ENCODE measurements at places on chromosomes 2 and 18.

- no peak for DNase-seq
Measured at GRCh38 chr18:79445696-79446561, 50.2 kb downstream of the NFATC1 start.

DNA sequence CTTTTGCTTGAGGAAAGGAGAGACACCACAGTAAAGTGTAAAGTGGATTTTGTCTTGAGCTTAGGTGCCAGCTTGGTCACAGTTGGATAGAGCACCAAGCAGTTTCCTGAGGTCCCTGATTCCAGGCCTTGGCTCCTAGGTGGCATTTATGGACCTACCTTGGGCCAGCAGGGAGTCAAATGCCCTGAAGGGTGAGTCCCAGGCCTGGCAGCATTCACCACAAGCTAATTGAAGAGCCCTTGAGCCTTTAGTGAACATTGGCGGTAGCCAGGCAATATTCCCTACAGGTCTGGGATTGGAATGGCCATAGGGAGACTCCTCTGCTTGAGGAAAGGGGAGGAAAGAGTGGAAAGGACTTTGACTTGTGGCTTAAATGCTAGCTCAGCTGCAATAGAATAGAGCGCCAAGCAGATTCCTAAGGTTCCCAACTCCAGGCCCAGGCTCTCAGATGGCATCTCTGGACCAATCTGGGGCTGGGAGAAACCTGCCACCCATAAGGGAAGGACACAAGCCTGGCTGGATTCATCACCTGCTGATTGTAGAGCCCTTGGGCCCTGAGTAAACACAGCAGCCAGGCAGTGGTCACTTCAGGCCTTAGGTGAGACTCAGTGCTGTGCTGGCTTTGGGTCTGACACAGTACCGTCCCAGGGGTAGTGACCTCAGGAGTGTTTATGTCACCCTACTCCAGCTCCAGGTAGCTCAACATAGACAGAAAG lies 137.5 kb upstream of the OTOS start:
- DNase-seq = no peak

DNA sequence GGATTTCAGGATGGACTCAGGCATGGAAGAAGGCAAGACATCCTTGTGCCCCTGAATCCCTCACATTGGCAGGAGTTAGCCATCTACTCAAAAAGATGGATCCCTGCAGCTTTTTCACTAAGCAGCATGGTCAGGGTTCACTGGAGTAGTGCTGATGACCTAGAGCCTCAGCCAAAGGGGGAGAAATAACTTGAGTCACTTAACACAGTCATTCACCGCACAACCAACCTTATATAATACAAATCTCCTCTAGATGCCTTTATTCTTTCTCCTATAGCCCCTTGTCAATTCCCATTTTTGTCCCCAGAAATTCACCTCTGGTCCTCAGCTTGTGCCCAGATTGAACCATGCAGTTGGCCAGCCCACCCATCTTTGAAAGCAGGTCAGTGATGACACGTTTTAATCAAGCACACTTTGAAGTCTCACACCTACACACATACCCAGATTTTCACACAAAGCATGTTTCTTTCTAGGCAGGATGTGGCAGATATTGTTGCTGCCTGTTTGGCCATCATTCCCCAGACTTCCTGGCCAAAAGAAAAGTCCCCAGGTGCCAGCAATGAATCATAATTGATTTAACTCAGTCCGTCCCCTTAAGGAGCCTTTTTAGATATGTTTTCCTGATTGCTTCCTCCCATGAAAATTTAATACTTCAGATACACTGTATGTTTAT lies 84.2 kb downstream of the LBH start:
- no peak for DNase-seq

DNA sequence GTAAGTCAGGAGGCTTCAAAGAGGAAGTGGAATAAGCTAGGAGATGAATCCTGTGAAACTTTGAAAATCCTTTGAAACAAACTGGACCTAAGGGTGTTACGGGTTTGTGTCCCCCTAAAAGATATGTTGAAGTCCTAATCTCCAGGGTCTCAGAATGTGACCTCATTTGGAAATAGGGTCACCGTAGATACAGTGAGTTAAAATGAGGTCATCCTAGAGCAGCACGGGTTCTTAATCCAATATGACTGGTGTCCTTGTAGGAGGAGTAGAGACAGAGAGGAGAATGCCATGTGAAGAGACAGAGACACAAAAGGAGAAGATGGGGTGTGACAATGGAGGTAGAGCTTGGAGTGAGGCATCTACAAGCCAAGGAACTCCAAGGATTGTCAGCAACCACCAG lies 26.9 kb upstream of the NEB start:
- no peak for DNase-seq

DNA sequence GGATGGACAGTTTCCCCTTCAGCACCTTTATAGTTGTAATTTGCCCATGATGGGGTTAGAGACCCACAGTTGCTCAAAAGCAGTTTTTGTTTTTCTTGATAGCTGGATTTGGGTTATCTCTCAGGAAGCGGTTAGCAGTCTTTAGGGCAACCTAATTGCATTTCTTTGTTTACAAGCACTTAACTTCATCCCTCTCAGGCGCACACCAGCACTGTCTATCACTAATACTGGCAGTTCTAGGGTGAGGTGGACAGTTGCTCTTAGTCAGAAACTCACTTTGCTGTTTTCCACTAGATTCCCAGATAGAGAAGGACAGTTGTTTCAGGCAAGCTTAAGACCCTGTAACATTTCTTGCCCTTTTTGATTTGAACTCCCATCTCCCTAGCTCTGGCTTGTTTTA lies 146.0 kb downstream of the AGAP1 start:
- no peak for DNase-seq

GRCh38 chr18:3710712-3711301 lies 260.8 kb downstream of the TGIF1 start:
- DNase-seq = peak; percentile 79

- no peak for DNase-seq
Measured at GRCh38 chr2:178397002-178397605, 53.9 kb downstream of the PRKRA start.

DNA sequence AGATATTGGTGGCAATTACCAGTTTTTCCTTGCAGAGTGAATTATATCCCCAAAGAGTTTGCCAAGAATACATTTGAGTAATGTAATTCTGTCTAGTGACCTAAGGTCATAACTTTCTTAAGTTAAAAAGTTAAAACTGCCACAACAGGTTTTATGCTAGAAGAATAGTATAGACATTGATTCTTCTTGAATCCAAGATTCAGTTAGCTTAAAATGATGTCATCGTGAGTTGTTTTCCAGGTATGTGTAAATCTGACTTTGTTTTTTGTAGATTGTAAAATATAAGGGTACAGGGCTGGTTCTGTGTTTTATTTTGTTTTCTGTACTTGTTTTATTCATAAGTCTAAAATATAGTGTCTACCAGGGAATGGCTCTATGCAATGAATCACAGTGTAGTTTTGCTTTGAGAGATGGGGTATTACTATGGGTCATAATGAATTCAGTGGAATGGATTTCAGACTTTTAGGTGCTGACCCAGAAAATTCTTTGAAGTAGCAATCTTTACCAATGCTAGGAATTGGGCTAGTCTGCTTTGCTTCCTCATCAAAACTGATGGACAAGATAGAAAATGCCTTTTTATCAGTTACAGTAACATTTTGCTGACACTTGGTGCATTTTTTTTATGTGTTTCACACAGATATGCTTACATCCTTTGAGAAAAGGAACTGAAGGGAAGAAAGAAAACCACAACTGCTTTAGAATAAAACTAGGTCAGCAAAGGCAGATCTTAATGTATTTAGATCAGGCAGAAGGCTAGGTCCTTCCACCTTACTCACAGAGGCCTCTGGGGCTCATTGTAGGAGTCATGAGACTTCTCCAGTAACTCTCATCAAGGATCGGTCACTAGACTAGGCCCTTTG lies 20.8 kb upstream of the MGAT5 start:
- peak; percentile 36 for DNase-seq

GRCh38 chr2:30509716-30510115 lies 62.7 kb downstream of the LCLAT1 start:
- DNase-seq = no peak

DNA sequence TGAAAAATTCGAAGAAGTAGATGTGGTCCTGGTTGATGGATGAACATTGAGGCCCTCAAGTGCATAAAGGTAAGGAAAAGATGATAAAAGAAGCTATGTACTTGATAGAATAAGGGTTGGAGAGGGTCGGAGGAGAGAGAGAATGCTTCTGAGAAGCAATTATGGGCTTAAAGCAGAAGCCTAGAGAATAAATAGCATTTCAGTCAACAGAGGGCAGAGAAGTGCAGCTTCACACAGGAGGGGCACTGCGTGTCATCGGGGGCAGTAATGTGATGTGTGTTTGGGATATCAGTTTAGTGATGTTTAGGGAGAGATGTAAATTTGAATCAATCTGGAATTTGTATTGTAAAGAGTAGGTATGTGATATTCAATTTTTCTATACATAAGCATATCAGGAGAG lies 334.5 kb downstream of the PIK3C3 start:
- DNase-seq = no peak

DNA sequence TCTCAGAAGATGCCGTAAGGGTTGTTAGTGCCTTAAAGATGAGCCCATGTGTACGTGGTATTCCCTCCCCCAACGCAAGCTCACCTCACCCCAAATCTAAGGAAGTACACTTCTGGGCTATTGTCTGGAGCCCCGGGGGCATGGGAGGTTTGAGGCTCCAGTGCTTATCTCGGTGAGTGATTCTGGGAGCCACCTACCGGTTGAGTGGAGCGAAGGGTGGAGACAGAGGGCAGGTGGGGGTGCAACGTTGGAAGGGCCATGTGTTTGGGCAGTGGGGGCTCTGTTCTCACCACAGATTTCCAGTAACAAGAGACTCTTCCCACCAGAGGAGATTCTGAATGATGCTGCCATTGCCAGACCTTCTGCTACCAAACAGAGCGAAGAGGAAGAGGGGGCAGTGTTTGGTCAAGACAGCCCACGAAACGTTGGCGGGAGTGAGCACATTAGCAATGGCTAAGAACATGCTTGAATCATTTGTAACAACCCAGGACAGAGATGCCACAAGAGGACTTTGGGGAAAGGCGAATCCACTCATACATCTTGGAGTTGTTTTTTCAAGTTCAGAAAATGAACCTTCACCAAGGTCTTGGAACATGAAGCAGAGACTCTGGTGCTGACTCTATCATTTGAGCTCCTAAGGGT lies 38.7 kb downstream of the TWIST2 start:
- no peak for DNase-seq

- no peak for DNase-seq
Measured at GRCh38 chr2:46297546-46298271, 502 bp downstream of the EPAS1 start.

- DNase-seq = no peak
Measured at GRCh38 chr18:60053747-60054304, 154.0 kb downstream of the PMAIP1 start.

GRCh38 chr2:191927319-191927867 lies 80.5 kb upstream of the CAVIN2 start:
- DNase-seq = no peak

- no peak for DNase-seq
Measured at GRCh38 chr18:79480171-79481045, 84.7 kb downstream of the NFATC1 start.

- peak; percentile 80 for DNase-seq
Measured at GRCh38 chr2:17646081-17646554, 105.6 kb downstream of the VSNL1 start.

GRCh38 chr2:216083464-216084281 lies 2.0 kb downstream of the TMEM169 start:
- DNase-seq = no peak

- no peak for DNase-seq
Measured at GRCh38 chr2:98543842-98544241, 64.5 kb downstream of the COA5 start.

GRCh38 chr2:127678991-127679390 lies 3.7 kb upstream of the LIMS2 start:
- no peak for DNase-seq

DNA sequence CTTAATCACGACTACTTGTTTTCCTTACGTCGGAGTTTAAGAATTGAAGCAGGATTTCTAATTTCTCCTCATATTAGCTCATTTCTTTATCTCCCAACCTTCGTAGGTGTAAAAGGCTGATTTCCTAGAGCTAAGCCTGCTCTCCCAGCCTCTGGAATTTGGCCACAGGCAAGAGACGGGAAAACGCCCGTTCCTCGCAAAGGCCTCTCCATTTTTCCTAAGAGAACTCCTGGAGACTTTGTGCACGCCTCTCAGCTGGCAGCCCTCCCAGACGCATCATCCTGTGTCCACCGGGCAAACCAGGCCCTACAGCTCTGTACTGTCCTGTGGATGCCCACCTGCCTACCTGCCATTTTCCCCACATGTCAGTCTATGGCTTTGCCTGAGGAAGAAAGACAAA lies 106.3 kb downstream of the FTCDNL1 start:
- no peak for DNase-seq

DNA sequence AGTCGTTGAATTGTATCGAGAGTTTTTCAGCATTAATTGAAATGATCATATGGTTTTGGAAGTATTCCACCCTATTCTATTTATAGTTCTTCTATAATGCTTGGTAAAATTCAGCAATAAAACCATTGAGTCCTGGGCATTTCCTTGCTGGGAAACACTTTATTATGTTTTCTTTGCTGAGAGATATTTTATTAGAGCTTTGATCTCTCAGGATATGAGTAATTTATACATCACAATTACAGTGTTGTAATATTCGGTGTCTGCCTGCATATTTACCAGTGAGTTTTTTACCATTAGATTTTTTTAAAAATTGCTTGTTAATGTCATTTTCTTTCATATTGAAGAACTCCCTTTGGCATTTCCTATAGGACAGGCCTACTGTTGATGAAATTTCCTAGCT lies 402.7 kb upstream of the FSIP2 start:
- no peak for DNase-seq

- DNase-seq = no peak
Measured at GRCh38 chr18:48609820-48610815, 71.3 kb downstream of the CTIF start.

- DNase-seq = no peak
Measured at GRCh38 chr2:85913884-85914881, 25.4 kb upstream of the ST3GAL5 start.

DNA sequence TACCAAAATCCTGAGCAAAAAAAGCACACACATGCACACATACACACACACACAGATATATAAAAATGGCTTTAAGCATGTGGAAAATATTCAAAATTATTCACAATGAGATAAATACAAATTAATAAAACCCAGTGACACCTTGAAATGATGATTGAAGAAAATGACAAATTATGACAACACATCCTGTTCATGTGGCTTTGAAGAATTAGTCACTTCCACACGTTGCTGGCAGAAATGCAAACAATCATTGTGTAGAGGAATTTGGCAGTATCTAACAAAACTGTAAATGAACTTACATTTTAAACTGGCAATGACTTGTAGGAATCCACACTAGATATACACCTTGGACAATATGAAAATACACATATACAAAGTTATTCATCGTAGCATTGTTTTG lies 95.8 kb upstream of the RGPD4 start:
- no peak for DNase-seq

- no peak for DNase-seq
Measured at GRCh38 chr2:198006733-198007132, 202.3 kb downstream of the PLCL1 start.

Measured in HL-60 (cell line).